ENCODE measurements at places on chromosomes 7 and 10.
A peak's percentile ranks its signal among the peaks of the same experiment; 100 is the strongest.

DNA sequence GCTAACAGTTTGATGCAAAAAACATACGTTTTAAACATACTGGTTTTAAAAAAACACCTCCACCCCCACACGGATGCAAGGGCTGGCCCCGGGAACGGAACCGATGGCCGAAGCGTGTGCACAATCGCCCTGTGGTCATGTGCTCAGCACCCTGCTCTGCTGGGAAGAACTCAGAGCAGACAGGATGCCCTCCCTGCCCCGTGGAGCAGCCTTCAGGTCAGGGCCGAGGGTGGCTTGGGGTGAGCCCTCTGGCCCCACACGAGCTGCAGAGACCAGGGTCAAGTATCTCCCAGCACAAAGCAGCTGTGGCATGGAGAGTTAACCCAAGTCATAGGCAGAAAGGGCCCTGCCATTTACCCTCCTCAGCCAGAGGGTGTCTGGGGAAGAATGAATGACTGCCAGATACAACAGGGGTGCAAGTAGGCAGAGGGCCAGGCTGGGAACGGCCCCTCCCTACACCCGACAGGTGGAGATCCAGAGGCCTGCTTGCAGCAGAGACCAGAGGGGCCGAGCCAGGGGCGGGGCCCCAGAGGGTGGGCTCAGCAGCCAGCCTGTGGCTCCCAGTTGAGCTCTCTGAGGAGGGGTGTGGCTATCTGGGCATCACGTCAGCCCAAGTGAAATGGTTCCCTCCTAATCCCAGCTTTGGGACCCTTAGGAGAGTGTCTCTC lies 56.8 kb downstream of the ZRANB1 start:
- no peak overlapping the region for H3K27ac ChIP-seq
- H3K27me3 ChIP-seq: no peaks in the 10 kb centered on the region
- peaks cover 15% of the 10 kb centered on the region for H3K4me1 ChIP-seq
- H3K36me3 ChIP-seq: no peaks in the 10 kb centered on the region

DNA sequence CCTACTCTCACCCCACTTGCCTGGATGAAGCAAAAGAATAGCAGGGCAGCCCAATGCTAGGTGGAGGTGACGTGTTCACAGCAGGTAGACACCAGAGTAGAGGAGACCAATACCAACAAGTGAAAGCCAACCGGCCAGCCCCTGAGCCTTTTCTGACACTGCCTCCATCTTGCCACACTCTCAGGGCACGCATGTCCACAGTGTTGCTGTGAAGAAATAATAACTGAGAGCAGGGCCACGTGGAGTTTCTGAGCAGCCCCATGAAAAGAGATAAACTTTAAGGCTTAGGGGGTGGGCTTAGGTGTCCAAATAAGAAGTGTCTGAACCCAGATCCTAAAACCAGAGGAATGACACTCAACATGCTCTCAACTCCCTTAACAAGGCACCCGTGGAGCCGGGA lies 9.0 kb upstream of the TMEM273 start:
- peaks cover 10% of the 10 kb centered on the region for H3K27me3 ChIP-seq
- H3K27ac ChIP-seq: no peak overlapping the region

- H3K4me3 ChIP-seq: peak overlapping the region; percentile 7
- H3K36me3 ChIP-seq: no peaks in the 10 kb centered on the region
- peaks cover 80% of the 10 kb centered on the region for H3K4me1 ChIP-seq
Measured at GRCh38 chr10:101464599-101464998, 110.6 kb downstream of the BTRC start.

- H3K4me1 ChIP-seq: no peaks in the 10 kb centered on the region
- peak; percentile 96 for DNase-seq
- H3K36me3 ChIP-seq: no peaks in the 10 kb centered on the region
Measured at GRCh38 chr7:146115851-146116520, 615 bp upstream of the CNTNAP2 start.

GRCh38 chr10:22491931-22492615 lies 146.8 kb downstream of the SPAG6 start:
- no peaks in the 10 kb centered on the region for H3K27me3 ChIP-seq
- no peaks in the 10 kb centered on the region for H3K36me3 ChIP-seq
- H3K27ac ChIP-seq: no peak overlapping the region
- H3K4me1 ChIP-seq: no peaks in the 10 kb centered on the region
- no peak overlapping the region for H3K4me3 ChIP-seq

- no peaks in the 10 kb centered on the region for H3K27me3 ChIP-seq
- peaks cover 8% of the 10 kb centered on the region for H3K4me1 ChIP-seq
- H3K27ac ChIP-seq: no peak overlapping the region
- H3K4me3 ChIP-seq: no peak overlapping the region
- H3K36me3 ChIP-seq: no peaks in the 10 kb centered on the region
- DNase-seq: no peak
Measured at GRCh38 chr7:139049936-139050335, 14.1 kb upstream of the ZC3HAV1L start.

DNA sequence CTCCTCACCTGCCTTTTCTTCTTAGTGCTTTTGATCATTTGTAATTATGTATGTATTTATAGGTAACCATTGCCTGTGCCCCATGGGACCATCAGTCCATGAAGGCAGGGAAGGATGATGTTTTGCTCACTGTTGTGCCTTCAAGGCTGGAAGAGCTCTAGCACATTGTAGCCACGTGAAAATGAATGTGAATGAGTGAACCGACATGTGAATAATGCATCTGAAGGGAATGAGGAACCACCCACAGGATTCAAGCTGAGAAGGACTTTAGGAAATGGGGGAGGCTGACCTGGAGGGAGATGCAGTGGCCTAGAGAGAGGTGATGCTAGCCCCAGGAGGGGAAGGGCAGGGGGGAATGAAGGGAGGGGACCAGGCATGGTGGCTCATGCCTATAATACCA lies 6.0 kb upstream of the PNLIPRP2 start:
- no peak overlapping the region for H3K27ac ChIP-seq
- no peaks in the 10 kb centered on the region for H3K4me1 ChIP-seq
- H3K4me3 ChIP-seq: no peak overlapping the region
- no peaks in the 10 kb centered on the region for H3K36me3 ChIP-seq
- DNase-seq: no peak
- H3K27me3 ChIP-seq: peaks cover 3% of the 10 kb centered on the region

DNA sequence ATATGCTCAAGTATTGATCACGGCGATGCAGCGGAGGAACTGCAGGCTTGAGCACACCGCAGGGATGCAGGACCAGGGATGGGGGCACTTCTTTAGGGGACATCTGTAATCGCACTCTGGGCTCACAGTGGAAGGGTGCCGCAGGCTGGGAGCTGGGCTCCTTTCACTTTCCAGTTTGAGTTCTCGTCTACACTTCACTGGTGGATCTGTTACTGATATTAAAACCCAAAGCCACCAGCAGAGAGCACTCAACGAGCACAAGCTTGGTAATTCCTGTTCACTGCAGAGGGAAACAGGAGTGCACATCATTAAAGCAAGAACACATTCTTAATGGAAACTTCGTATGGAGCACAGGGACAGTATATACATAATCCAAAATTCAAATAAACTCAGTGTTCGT lies 91.3 kb downstream of the PARD3 start:
- H3K36me3 ChIP-seq: no peaks in the 10 kb centered on the region
- no peak overlapping the region for H3K27ac ChIP-seq
- H3K27me3 ChIP-seq: no peaks in the 10 kb centered on the region
- peak; percentile 37 for DNase-seq
- no peaks in the 10 kb centered on the region for H3K4me1 ChIP-seq

DNA sequence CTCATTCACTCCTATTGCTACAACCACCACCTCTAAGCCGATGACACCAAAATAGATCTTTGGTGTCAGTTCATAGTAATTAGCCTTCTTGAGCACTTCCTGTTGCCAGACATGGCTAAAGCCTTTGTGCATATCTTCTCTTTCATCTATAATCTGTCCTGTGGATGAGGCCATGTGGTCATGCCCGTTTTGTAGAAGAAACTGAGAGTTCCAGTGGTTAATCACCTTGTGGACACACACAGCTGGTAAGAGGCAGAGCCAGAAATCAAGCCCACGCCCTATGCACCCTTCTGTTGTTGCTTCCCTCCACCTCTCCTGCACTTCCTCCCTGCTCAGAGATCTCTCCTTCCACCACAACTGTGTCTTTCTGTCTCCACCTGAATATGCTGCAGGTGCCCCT lies 285.1 kb upstream of the PFKP start:
- no peak overlapping the region for H3K4me3 ChIP-seq
- no peaks in the 10 kb centered on the region for H3K36me3 ChIP-seq
- no peak overlapping the region for H3K27ac ChIP-seq
- no peaks in the 10 kb centered on the region for H3K4me1 ChIP-seq
- DNase-seq: no peak
- no peaks in the 10 kb centered on the region for H3K27me3 ChIP-seq

GRCh38 chr10:77281719-77282118 lies 355.9 kb downstream of the KCNMA1 start:
- no peaks in the 10 kb centered on the region for H3K27me3 ChIP-seq
- peaks cover under 1% of the 10 kb centered on the region for H3K4me1 ChIP-seq
- no peak overlapping the region for H3K27ac ChIP-seq
- no peak for DNase-seq
- H3K4me3 ChIP-seq: no peak overlapping the region

GRCh38 chr10:93379731-93380575 lies 102.2 kb downstream of the MYOF start:
- DNase-seq: no peak
- H3K27me3 ChIP-seq: no peaks in the 10 kb centered on the region
- no peaks in the 10 kb centered on the region for H3K36me3 ChIP-seq
- no peak overlapping the region for H3K27ac ChIP-seq
- peaks cover 15% of the 10 kb centered on the region for H3K4me1 ChIP-seq

DNA sequence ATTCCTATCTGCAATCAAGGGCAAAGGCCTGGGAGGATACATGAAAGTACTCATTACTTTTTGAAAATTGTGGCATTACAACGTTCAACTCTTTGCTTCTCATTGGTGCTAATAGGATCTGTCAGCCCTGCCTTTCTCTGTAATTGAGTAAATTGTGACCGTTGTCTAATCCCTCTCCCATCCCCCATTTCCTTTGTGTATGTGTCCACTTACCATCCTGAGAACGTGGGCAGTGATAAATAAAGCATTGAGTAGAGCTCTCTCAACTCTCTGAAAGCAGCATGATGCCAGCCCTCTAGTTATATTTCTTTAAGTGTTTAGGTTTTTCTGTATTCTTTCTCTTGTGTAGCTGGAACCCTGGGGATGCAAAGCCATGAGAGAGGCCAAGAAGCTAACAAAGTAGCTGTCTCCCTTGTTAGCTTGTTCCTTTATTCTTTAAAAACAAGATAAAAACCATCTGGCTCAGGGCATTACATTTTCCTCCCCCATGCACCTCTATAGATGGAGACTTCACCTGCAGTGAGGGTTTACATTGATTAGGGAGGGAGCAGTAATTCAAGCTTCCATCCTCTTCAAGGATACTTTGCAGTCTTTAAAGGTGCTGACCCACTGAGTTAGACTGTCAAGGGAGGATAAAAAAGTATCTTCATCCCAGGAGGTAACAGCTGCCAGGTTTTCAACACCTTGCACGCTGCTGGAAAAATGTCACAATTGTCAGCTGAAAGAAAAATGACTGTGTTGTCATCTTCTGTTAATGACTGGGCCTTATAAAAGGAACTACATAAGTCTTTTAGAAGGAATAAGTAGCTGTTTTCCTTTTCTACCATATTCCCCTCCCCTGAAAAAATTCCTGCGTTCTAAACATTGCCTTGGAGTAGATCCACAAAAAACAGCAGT lies 112.3 kb downstream of the BTRC start:
- peak overlapping the region; percentile 29 for H3K4me3 ChIP-seq
- H3K27me3 ChIP-seq: no peaks in the 10 kb centered on the region
- peaks cover 70% of the 10 kb centered on the region for H3K4me1 ChIP-seq
- H3K36me3 ChIP-seq: no peaks in the 10 kb centered on the region

DNA sequence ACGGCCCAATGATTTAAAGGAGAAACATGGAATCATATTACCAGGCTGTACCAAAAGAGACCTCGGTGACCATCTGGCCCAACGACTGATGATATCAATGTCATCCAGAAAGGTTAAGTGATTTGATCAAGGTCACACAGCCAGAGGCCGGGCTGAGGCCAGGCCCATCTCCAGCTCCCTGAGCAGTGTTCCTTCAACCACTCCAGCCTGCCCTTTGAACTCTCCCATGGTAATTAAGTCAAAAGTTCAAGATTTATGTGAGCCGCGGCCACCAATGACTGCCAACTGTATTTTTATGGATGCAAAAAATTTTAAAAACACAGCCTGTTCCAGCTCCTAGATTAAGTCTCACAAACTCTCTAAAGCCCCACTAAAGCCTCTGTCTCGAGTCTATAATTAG lies 41.8 kb downstream of the FGFR2 start:
- DNase-seq: no peak
- no peaks in the 10 kb centered on the region for H3K36me3 ChIP-seq
- H3K27me3 ChIP-seq: no peaks in the 10 kb centered on the region
- no peak overlapping the region for H3K4me3 ChIP-seq
- peaks cover 27% of the 10 kb centered on the region for H3K4me1 ChIP-seq

DNA sequence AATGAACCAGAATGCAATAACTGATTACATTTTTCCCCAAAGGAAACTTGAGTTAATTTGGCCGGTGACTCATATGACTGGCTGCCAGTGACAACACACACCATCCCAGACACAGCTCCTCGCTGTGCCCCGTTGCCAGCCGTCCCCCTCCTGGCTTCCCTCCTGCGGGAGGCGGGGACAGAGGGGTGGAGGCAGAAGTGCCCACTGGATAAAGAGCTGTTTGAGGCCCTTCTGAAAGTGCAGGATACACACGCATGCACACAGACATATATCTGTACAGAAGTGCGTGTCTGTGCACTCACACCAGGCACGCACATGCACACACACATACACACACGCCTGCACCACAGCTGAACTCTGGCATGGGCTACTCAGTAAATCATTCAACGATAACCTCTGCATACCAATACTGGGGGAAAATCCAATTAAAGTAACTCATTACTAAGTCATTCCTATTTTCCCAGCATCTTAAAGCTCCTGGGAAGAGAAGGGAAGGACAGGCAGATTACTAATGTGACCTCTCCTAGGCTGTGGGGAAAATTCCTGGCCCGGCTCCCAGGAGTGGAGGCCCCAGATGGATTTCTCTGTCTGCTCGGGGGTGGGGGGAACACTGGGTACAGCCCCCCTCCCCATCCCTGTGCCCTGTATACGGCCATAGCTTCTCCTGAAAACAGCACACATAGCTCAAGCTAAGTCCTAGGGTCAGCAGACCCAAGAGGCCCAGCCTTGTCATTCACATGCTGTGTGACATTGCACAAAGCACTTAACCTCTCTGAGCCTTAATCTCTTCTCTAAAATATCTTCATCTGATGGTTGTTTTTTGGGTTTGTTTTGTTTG lies 52.3 kb upstream of the MYL10 start:
- H3K27ac ChIP-seq: no peak overlapping the region
- DNase-seq: peak; percentile 30
- no peak overlapping the region for H3K4me3 ChIP-seq

- H3K27ac ChIP-seq: no peak overlapping the region
- DNase-seq: no peak
- no peak overlapping the region for H3K4me3 ChIP-seq
- no peaks in the 10 kb centered on the region for H3K36me3 ChIP-seq
Measured at GRCh38 chr10:46171661-46172060, 115.1 kb upstream of the ANTXRL start.

DNA sequence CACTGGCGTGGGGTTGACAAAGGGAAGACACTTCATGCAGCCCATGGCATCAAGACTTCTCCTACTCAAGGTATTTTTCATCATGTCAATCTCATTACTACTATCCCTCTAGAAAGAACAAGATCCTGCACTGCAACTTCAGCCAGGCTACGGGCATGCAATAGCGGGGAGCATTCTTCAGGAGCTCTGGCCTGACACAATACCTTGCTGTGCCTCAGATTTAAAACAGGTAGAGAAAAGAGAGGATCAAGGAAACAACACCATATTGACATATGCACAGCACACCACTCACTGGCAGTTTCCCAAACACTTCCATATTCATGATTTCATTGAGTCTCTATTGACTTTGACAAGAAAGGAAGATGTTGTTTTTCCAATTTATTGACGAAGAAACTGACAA lies 51.5 kb downstream of the DOCK4 start:
- no peak overlapping the region for H3K4me3 ChIP-seq
- no peaks in the 10 kb centered on the region for H3K36me3 ChIP-seq
- DNase-seq: no peak
- H3K4me1 ChIP-seq: peaks cover under 1% of the 10 kb centered on the region
- H3K27me3 ChIP-seq: no peaks in the 10 kb centered on the region
- H3K27ac ChIP-seq: no peak overlapping the region

Measured in neural progenitor cell (in vitro differentiated cells).